ENCODE measurements at places on chromosomes 5 and 9.

DNA sequence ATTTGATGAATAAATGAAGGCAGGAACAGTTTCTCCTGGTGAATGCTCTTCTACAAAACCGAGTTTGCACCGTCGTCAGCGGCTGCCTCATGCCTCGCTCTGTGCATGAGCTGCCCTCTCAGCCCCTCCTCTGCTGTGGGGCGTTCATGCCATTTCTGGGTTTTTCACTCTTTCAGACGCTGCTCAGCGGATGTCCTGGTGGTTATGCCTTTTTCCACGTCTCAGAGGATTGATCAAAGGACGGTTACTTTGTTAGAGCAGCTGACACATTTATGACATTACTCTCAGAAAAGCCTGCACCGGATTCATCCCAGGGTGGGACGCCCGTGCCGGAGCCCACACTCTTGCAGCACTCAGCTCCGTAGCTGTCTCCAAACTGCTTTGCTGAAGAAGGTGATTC, 195.9 kb upstream of the PPP1R26 start:
- DNase-seq: no peak

DNA sequence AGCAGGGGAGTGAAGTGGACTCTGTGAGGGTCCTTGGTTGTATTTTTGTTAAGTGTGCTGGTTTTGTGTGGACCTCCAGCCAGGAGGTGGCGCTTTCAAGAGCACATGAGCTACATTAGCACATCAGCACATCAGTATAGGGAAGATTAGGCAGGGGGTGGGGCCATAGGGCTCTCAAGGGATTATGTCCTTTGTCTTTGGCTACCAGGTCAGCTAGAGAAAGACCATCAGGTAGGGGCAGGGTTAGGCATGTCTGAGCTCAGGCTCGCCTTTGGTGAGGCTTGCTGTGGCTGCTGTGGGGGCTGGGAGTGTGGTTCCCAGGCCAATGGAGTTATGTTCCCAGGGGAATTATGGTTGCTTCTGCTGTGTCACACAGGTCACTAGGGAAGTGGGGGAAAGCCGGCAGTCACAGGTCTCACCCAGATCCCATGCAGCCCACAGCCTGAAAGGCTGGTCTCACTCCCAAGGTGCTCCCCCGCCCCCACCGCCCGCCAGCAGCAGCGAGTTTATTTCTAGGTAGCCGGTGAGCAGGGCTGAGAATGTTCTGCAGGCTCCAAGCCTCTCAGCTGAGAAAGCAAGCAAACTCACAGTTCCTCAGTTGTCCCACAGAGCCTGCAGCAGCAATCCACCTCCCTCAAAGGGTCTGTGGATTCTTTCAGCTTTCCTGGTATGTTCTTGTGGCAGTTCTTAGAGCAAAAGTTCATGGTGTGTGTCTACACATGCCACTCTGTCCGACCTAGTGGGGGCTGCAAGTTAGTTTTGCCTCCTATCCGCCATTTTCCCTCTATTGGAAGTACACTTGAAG, 13.7 kb downstream of the OR1J1 start:
- DNase-seq: peak; percentile 0

- DNase-seq: no peak
Observed at GRCh38 chr5:52811067-52811749, 23.5 kb downstream of the ITGA1 start.

GRCh38 chr9:129414377-129414992, 206.4 kb downstream of the C9orf50 start:
- DNase-seq: peak; percentile 30

DNA sequence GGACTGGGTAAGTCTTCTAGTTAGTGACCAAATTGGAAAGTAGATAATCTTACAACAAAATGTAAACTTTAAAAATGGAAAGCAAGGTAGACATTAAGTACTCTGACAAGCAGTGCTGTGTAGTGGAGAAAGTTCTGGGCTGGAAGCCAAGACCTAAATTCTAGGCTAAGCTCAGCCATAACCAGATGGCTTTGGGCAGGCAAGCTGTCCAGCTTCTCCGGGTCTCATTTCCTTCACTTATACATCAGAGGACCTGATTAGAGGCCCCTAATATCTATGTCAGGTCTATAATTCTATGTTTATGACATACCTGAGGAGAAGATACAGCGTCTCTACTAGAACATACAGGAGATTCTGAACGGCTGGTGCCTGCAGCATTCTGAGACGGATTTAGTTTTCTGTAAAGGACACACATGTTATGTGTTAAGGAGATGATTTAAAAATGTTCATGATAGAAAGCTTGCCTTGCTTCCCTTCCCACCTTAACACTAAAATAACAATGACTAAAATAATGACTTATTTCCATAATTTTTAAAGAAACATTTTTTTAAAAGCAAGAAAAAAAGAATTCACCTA, 61.2 kb downstream of the ELL2 start:
- DNase-seq: no peak

DNA sequence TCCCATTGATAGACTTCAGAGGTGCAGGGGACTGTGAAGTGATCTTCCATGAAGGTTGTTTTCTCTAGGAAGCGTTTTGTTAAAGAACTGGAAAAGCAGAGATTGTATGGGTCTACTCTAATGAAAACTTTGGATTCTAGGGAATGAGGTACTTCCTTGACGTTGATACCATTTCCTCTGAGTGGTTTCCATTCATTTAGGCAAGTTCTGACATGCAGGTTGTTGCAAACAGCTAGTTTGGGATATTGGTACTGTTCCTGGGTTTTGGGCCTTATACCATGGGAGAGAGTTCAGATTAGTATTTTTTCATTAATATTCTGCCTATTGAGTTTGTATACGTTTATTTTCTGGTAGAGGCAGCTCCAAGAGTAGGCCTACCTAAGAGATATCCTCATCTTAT, 25.7 kb downstream of the SMARCA2 start:
- no peak for DNase-seq

GRCh38 chr5:156594406-156594805, 255.7 kb upstream of the PPP1R2B start:
- DNase-seq: no peak

DNA sequence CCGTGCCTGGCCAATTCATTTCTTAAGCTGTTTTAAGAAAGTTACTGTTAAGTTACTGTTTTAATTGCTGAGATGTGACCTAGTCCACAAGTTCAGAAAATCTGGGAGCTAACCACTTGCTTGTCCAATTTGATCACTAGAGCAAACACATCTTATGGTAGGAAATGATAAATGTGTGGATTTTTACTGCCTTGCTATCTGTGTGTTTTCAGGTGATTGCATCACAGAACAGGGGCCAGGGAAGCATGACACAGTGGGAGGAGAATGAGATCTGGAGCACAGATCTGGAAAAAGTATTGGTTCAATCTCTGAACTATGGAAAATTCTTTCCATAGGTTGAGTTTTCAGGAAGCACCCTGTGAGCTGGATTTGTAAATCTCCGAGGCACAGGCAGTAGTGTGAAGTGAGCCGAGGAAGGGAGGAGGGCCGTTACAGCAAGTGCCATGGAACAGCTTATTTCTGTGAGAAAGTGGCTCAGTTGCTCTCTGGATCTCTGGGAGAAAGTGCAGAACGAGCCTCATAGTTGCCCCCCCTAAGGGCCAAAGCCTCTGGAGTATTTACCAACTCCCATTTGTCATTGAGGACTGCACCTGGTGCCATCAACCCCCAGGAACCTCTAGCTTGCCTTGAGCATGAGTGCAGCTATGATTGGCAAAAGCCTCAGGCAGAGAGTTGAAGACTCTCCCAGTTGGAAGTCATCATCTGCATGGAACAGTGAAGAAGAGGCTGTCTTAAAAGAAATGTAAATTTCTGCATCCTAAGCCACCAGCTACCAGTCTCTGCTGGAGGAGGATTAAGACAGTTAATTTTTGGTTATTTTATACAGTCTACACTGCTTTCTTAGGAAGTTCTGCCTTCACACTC, 161.8 kb upstream of the CLINT1 start:
- DNase-seq: no peak

- DNase-seq: no peak
Observed at GRCh38 chr5:75167345-75167744, 69.3 kb downstream of the ANKRD31 start.

DNA sequence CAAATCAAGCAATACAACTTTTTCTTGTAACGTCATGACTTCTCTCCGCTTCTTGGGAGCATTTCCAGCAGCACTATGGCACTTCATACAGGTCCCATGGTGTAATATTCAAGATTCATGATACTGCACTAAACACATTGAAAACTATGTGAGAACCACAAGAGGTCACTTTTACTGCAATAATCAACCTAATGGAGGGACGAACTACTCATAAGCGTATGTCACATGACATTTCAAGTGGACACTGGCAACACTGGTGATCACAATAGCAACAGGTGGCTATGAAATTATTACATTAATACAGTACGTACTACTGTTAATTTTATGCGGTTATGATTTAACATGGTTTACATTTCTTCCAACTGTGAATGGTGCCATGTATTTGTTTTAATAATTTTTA, 78.6 kb upstream of the TBC1D9B start:
- DNase-seq: no peak

DNA sequence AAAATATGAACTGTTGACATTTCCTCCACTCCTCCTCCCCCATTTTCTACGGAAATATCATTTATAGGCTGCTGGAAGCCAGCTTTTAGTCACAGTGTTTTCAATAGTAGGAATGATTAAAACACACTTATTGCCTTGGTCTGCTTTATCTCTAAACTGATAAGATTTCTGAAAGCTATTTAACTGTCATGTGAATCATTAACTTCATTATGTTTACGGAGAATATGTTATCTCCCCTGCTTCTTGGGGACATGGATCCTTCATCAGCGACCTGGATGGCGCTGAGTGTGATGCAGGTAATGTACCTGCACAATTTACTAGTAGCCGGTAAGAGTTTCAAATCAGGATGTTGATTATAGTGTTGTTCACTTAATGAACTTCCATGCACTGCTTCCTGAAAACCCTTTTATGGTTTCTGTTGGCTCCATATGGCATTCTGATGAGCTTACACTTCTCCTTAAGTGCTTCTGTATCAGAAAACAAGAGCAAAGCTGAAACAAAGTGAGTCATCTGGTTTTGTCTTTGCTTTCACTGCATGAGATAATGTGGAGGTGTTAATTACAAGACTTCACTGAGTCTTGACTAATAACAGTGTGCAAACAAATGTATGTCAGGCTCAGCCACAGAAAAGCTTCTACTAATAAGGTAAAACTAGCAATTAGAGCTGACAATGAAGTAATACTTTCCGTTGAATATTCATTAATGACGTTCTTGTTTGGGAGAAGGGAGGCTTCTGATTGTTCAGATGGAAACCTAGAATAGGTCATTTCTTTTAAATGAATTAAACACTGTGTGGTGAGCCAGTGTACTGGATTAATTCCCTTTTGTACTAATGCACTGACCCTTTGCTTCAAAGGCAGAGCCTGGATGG, 162.4 kb upstream of the ZNF608 start:
- no peak for DNase-seq

DNA sequence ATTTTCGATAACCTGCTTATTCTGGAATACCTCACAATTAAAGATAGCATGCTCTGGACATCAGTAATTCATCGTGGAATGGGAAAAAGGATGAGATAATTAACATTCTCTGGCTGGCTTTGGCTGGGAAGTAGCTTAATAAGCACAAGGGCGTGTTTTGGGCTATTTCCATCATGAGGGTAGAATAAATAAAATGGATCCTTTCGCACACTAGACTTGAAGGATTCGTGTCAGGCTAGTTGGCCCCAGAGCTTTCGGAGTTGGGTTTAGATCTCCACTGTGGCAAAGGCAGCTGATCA, 151.2 kb upstream of the ADRA1B start:
- no peak for DNase-seq

- DNase-seq: no peak
Observed at GRCh38 chr5:61330341-61330844, 1.7 kb upstream of the ZSWIM6 start.

- no peak for DNase-seq
Observed at GRCh38 chr5:123708074-123708806, 196.3 kb downstream of the CSNK1G3 start.

GRCh38 chr5:169534311-169534880, 49.2 kb upstream of the SPDL1 start:
- no peak for DNase-seq

DNA sequence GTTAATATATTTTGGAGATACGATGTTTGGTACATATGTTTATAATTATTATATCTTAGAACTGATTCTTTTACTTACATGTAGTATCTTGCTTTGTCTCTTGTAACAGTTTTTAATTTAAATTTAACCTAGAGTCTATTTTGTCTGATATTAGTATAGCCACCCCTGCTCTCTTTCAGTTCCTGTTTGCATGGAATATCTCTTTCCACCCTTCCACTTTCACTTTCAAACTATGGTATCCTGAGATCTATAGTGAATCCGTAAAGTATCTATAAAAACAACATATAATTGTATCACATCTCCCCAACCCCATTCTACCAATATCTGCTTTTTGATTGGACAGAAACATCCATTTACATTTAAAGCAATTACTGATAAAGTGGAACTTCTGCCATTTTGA, 7.2 kb downstream of the IRGM start:
- DNase-seq: no peak

- DNase-seq: no peak
Observed at GRCh38 chr9:90795084-90795483, 6.5 kb upstream of the SYK start.

DNA sequence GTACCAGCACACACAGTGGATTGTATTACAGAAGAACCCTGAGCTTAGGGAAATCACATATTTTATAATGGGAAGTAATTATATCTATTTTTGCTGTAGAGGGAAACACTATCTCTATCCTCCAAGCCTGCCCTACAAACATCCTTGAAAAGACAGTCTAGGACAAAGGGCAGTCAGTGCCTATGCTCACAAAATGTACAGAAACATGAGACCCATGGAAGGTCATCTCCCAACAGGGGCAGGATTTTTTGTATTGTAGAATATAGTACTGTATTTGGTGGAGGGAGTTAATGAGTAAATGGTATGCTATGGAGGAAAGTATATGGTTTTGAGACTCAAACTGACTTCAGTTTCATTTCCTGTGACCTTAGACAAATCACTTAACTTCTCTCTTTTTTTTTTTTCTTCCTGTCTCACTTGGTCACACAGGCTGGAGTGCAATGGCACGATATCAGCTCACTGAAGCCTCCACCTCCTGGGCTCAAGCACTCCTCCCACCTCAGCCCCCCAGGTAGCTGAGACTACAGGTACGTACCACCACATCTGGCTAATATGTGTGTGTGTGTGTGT, 5.8 kb upstream of the RAB14 start:
- no peak for DNase-seq

- no peak for DNase-seq
Observed at GRCh38 chr5:140166911-140167310, 8.1 kb upstream of the CYSTM1 start.
